ENCODE measurements at places on chromosomes 3 and 15. TPM values are rescaled to one million over a fixed set of nuclear protein-coding genes. Genes with fewer than 3 reads are reported as not detected.

GRCh38 chr3:4292301-4292700 lies 10.9 kb upstream of the SETMAR start:
- no peak for DNase-seq

DNA sequence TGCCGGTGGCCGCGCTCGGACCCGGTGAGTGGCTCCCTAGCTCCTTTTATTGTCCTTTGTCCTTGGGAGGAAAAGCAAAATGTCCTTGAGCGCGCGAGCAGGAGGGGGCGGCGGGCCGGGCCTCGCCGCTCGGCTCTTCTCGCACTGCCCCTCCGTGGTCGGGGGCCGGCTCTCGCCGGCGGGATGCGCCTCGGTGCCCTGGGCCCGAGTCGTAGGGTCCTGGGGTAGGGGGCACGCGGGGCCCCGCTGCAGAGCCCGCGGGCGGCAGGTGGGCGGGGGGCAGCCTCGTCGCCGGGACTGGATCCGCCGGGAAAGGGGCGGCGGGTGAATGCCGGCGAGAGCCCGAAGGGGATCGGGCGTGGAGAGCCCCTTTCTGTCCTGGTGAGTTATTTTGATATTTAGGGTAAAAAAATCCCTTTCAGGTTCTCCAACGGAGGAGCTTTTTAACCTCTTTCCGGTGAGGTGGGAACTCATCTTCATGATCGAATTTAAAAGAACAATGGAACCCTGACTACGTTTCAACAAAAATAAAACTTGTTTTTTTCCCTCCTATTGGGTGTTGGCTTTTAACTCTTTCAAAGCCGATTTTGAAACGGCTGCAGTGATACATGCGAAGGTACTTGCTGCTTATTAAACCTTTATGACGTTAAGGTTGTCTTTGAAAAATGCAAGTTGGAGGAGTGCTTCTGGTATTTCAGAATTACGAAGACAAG lies 16.8 kb upstream of the CHD2 start:
- peak; percentile 61 for DNase-seq

- DNase-seq, result no peak
Measured at GRCh38 chr15:73575636-73576247, 57.4 kb downstream of the NPTN start.

DNA sequence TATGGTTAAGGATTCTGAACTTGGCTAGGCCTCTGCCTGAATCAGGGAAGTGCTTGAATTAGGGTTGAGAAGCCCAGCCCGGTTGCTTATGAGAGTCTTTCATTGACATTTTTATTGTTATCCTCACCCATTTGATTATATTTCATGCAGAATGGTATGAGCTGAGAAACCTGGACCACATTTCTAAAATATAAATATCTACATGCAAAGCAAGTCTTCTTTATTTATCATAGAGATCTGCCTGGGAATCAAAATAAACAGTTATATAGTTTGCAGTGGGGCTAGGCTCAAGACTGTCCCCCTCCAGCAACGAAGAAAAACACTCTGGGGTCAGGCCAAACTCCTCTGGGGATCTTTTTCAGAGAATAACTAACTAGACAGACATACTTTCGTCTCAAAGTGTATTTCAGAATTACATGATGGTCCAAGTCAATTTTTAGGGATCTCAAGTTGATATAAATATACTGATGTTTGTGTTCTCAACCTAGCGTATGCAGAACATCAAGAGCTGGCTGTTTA lies 675.4 kb upstream of the NR2F2 start:
- DNase-seq, result no peak

DNA sequence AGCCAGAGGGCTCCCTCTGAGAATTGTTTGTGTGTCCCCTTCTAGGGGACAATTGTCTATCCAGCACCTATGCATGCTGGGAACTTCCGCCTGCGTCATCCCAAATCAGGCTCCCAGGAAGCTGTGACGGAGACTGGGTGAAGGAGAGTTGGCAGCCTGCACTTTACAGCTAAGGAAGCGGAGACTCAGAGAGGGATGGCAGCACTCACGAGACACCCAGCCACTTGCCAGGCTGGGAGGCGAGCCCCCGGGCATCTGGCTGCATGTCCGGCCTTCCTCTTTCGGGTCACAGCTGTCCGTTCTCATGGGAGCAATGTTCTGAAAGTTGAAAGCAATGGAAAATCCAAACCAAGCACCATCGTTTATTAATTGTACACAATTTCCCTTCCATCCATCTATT lies 45.5 kb upstream of the SLC6A11 start:
- DNase-seq, result no peak

DNA sequence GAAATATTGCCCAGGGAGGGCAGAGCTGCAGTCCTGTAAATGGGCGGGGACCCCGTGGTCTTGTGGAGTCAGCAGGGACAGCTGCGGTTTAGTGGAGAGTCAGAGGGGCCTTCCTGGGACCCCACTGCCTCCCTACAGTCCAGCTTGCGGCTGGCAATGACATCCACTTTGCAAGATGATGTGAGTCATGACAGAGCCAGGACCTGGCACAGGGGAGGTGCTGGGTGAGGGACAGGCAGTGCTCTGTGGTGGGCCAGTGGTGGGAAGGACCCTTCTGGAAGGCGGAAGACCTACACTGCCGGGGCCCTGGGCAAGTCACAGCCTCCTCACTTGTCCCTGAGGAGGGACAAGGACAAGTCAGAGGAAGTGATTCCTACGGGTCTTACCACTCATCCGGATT lies 17.8 kb downstream of the APBA2 start:
- DNase-seq, result no peak

- DNase-seq, result no peak
Measured at GRCh38 chr3:35670408-35670965, 31.2 kb downstream of the ARPP21 start.

DNA sequence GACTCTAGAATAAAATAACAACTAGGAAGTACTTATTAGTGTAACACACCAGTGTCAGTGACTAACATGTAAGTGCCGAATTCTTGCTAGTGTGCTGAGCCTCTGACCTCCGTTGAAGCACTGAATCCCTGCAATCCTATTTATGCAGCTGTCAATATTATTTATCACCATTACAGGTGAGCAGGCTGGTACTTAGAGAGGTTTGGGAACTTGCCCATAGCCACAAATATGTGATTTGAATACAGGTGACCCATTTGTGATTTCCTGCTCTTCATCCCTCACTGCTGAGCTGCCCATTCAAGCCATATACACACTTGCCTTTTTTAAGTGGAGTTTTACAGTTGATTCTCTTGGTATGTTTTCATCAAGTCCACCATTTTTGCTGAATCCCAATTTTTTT lies 12.2 kb downstream of the EIF4E3 start:
- no peak for DNase-seq

GRCh38 chr15:68326711-68327354 lies 49.3 kb downstream of the FEM1B start:
- no peak for DNase-seq

DNA sequence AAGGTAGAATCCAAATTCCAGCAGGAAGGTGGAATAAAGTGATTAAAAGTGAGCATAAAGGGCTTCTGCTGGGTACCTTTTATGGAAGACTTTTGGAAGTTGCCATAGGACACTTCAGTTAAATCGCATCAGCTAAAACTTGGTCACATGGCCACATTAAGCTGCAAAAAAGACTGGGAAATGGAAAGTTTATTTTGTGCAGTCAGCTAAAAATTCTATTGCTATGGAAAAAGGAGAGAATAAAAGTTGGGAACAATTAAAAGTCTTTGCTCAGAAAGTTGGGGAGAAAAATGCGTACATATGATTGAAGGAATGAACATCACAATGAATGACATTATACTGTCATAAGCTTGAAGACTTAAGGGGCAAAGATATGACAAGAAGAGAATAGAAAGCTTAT lies 49.3 kb downstream of the FGF7 start:
- no peak for DNase-seq

- peak; percentile 86 for DNase-seq
Measured at GRCh38 chr3:56926243-56926946, 124.6 kb upstream of the ARHGEF3 start.

- peak; percentile 86 for DNase-seq
Measured at GRCh38 chr3:133962849-133963248, 66.9 kb downstream of the SLCO2A1 start.

DNA sequence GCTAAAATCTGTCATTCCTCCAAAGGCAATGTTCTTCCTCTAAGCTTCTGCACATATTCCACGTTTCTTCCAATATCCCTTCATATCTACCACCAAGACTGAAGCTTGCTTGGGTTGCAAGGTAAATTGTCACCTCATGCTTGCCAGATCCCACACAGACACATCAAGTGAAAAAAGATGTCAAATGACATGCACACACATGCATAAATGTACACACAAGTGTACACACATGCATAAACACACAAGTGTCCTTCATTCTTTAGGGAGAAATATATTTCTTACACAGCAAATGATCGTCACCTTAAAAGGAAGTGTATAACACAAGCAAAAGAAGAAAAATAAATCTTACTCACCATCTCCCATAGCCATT lies 59.4 kb downstream of the CLASP2 start:
- DNase-seq, result no peak

- DNase-seq, result peak; percentile 67
Measured at GRCh38 chr3:42190701-42191442, 75.1 kb downstream of the CCK start.

DNA sequence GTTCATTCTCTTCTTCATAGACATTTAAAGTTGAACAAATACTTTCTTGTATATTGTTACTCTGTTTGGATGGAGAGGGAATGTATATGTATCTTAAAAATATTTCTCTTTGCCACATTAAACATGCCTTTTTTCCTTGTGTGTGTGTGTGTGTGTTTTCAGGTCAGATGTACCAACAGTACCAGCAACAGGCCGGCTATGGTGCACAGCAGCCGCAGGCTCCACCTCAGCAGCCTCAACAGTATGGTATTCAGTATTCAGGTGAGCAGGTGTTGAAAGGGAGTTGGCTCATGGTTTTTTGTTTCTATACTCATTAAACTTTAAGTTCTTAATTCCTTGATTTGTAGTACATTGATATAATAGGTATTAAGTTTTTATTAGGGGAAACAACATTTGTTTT lies 35.4 kb downstream of the TFG start:
- no peak for DNase-seq

DNA sequence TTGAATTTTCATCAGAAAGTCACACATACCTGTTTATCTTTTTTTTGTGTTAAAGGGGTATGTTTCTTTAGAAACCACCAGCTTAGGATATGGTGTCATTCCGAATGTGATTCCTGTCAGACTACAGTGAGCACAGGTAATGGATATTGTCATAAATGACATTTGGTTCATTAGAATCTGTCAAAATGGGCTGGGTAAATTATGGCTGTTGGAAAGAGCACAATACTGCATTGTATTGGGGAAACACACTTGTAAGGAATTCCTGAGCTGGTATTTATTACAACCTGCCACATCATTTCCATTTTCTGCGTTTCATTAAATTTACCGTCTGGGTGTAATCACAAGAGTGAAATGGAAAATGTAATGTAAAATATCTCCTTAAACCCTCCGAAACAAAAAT lies 78.8 kb downstream of the ADAMTSL3 start:
- no peak for DNase-seq

DNA sequence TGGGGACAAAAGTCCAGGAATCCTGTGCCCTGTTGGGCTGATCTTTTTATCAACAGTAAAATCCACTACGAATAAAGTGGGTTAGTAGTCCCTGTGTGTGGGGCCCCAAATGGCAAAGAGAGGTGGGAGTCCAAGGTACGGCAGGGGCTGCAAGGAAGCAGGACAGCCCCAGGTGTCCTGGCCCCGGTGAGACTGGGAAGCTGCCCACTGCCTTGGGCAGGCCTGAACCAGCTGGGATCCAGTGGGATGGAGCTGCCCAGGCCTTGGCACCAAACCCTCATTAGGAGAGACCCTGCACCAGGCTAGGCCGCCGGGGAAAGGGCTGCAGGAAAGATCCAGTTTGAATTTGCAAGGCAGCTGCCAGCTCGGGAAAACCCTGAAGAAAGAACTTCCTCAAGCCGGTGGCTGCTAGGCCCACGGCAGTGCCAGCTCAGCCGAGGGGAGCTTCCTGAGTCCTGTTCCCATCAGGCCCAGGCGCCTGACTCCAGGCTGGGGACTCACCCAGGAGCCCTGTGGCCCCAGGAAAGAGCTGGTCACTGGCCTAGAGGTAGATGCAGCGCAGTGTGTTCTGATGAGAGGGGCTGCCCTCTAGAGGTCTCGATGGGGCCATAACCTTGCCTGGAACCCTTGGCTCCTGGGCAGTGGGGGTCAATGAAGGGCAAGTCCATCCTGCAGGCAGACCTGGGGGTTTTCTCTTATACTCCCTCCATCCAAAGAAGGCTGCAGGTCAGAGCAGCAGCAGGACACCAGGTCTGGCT lies 14.4 kb upstream of the GNAI2 start:
- DNase-seq, result no peak

- peak; percentile 89 for DNase-seq
Measured at GRCh38 chr3:108862865-108863798, 40.5 kb downstream of the TRAT1 start.

DNA sequence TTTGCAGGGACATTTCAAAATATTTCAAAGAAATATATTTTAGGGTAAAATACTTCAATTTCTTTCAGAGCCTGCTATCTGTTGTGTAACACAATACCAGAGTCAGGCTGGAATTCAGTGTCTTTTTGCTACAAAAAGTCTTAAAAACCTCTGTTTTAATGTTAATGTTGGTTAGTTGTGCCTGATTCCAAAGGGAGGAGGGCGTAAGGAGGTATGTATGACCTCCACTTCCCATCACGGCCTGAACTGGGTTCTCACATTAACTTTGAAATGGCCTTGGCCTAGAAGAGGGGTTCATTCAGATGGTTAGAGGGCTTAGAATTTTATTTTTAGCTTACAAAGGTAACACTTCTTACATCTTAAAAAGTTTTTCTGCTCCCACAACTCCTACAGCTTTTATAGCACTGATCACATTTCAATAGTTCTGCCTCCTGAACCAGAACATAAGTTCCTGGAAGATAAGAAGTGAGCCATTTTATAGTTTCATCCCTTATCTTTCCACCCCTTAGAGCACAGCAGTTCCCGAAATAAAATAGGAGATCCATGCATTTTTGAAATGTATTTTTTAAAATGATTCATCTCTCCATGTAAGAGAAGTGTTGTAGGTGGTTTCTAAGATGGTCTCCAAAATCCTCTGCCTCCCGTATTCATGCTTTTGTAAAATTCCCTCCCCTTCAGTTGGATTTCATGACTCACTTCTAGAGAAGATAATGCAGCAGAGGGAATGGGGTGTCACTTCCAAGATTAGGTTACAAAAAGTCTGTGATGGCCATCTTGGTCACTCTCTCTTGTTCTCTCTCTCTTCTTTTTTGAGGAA lies 543.1 kb upstream of the NECTIN3 start:
- no peak for DNase-seq

- DNase-seq, result peak; percentile 71
Measured at GRCh38 chr15:101615986-101616848, 36.0 kb downstream of the TM2D3 start.

Gene CCR8
- total RNA-seq, result not detected

Gene MOBP
- total RNA-seq, result not detected

Gene KLHL40
- not detected for total RNA-seq

Gene B3GALNT1
- total RNA-seq, result 13.1 TPM

Gene USP19
- total RNA-seq, result 49.1 TPM

Gene HYAL3
- 7.4 TPM for total RNA-seq

Gene TEX55
- not detected for total RNA-seq

Gene STAB1
- total RNA-seq, result under 0.01 TPM

Gene HYAL1
- total RNA-seq, result 1.8 TPM

Gene RAD51
- 0.77 TPM for total RNA-seq

Gene GOLGA8S
- total RNA-seq, result under 0.01 TPM

Data from fibroblast of lung (primary cell).